Activated CD4-positive, alpha-beta T cell treated with anti-CD3 and anti-CD28 coated beads, Interleukin-2, amount 50 U/mL, for 24 hours (primary cell): ENCODE measurements at places on chromosomes 7 and 10.

DNA sequence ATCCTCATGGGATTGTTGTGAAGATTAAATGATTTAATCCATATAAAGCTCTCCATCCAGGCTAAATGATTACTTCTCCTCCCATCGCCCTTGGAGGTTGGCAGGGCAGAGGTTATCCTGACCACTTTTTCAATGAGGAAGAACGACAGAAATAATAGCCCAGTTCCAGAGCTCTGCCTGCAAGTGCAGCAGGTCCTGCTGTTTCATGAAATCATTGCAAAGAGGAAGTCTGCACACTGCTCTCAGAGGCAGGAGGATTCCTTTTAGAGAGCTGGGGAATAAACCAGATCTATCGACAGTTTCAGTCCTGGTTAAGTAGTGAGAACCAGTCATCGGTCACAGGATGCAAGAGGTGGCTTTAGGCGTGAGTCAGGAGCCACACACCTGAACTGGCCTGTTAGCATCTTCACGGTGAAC, 25.0 kb upstream of the CDH23 start:
- DNase-seq, result no peak

DNA sequence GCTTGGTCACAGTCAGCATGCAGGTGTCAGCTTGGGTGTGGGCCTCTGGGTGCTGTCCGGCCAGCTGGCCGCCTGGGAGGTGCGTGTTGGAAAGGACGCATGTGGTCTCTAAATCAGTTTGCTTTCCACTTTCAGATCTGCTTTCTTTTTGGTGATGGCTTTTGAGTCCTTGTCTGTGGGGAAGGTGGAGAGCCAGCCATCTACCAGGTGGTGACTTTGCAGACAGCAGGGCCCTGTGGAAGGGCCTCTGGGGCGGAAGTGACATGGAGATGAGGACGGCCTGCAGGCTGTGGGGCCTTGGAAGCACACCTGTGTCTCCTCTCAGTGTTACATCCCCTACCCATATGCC, 59.4 kb downstream of the WDR37 start:
- no peak for DNase-seq

DNA sequence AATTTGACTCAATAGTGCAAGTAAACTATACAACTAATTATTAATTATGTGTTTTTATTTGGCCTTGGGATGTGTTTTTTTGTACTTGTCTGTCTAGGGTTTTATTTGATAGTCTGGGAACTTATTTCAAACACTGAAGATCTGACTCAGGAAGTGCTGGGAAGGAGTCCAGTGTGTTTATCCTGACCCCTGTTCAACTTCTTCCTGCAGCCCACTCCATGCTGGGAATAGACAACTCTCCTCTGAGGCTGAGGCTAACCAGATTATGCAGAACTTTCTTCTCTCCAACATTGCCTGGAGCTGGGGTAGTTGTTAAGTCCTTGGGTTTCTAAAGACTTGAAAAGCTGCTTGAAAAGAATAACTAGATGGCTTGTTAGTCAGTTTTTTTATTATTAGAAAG, 6.9 kb downstream of the CISD1 start:
- DNase-seq, result no peak

- DNase-seq, result no peak
These were observed 91.2 kb downstream of the FAM13C start for GRCh38 chr10:59271160-59271559.

DNA sequence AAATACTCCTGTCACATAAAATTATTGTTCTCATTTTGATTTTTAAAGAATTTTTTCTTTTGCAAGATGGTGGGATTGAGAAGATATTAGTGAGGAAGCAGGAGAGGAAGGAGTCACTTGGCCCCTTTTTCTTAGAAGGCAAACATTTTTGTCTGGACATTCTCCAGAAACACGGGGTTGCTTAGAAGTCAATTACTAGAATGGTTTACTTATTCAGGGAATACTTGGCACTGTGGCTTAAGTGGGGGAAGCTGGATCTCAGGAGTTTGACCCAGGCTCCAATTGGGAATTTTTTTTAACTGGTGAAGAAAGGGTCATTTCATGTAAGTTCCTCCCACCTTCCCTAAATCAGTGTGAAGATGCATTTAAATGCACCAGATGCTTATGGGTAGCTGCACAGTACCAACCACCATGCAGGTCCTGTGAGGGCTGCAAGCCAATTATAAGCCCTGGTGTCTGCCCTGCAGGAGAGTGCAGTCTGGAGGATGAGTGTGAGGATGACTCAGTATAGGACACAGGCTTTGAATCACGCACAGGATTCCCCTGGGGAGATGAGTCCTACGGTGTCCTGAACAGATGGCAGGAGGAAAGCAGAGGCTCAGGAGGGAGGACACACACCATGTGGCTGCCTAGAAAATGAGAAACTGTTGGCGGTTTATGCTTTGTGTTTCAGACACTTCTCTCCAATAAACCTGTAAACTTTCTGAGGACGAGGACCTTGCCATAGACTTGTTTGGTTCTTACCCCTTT, 299.1 kb downstream of the PLXNA4 start:
- no peak for DNase-seq

- no peak for DNase-seq
These were observed 178.9 kb downstream of the ADK start for GRCh38 chr10:74329873-74330272.

DNA sequence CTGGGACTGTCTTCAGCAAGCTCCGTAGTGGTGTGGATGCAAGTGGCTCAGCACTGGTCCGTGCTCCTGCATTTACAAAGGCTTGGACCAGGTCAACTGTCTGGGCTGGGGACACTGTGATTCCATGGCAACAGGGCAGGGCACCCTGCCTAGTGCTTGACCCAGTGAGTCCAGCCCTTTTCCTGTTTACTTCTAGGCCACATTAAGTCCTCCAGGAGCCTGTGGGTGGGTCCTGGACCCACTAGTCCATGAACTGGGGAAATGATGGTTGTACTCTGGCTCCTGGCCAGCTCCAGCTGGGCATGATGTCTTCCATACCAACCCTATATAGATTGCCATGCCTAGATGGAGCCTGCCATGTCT, 152.0 kb downstream of the RPS24 start:
- no peak for DNase-seq

GRCh38 chr10:30705625-30706149, 76.1 kb upstream of the LYZL2 start:
- DNase-seq, result no peak

DNA sequence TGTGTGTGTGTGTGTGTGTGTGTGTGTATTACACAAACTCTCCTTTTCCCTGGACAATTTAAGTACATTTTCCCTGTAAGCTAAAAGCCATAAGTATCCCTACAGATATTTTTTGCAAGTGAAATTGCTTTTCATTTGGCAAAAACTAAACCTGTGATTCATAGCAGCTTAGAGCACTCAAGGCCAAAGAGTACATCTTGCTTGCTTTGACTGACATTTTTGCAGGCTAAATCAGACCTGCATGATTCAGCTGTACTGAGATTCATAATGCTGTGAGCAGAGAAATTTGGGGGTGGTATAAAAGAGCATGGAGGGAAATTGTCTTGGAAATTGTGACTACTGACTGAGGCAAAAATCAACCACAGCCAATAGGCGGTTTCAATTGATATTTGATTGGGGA, 500.4 kb downstream of the GFRA1 start:
- no peak for DNase-seq

GRCh38 chr10:10855151-10855581, 162.5 kb upstream of the CELF2 start:
- no peak for DNase-seq

- no peak for DNase-seq
These were observed 3.1 kb upstream of the FAM171A1 start for GRCh38 chr10:15374156-15374555.

DNA sequence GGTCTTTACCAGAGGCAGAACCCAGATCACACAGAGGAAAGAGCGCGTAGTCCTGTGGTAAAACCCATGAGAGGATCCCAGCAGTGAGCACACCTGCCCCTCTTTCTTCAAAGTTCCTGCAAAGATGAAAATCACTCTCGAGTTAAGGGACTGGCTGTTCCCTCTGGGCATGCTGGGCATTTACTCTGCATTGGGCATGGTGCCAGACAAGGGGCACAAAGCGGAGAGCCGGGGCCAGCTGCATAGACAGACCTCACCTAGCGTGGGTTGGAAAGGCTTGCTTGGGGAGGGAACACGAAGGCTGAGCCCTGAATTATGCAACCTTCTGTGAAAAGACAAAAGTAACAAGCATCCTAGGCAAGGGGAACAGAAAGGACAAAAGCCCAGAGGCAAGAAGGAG, 120.0 kb upstream of the TCERG1L start:
- DNase-seq, result no peak

DNA sequence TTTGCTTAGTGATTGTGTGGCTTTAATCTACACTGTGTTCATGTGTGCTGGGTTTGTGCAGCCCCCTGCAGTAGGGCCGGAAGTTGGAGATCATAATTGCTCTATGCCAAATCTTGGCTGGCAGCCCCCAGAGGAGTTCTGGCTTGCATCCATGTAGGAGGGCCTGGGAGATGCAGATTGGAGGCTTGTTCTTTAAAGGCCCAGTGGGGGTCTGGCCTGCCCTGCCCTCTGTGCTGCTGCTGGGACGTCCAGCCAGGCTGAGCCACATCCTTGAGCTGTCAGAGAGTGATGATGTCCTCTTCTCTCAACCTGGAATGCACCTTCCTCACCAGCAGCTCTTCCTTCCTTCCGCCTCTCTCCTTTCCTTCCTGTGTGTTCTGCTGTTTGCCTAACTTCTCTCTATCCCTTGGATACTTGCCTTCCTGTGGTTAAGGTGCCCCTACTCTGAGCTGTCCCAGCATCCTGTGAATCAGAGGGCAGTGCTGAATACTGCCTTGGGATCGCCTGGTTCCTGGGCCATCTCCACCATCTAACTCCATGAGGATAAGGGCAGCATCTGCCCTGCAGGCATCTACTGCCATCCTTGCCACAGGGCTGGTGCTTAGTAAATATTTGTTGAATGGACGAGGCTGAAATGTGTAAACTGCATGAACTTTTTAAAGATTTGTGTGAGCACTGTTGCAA, 30.2 kb downstream of the DOCK1 start:
- no peak for DNase-seq

DNA sequence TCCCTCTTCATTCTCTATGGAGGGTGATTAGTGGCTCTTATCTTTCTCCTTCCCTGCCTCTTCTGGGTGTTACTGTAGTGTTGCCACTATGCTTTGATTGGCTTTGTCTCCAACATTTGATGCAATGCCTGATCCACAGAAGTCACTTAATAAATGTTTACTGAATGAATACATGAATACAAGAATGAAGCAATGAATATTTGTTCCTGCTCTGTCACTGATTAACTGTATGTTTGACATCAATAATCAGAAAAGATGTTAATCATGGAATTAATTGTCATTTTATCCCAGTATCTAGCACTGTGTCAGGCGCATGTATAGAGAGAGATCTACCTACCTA, 4.3 kb downstream of the ANK3 start:
- DNase-seq, result no peak
